ENCODE measurements at places on chromosomes 3 and 15.
A peak's percentile ranks its signal among the peaks of the same experiment; 100 is the strongest.

- no peak for DNase-seq
These were observed 23.0 kb upstream of the CACNA2D3 start for GRCh38 chr3:54099381-54099780.

DNA sequence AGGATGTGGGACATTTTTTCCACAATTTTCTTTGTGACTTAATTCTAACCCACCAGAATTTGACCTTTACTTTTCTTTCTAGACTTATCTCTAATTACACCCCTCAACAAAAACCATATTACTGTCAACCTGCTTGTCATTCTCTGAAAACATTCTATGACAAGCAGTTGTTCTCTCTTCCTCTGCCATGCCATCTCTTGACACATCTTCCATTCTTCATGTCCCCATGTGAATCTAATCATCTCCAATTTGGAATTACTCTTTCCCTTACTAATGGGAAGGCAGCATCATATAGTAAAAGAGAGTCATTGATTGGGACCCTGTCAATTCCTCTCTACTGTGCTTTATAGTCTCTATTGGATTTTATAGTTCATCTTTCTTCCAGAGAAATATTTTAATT, 61.3 kb upstream of the P2RY1 start:
- no peak for DNase-seq

GRCh38 chr15:29889542-29890329, 67.5 kb upstream of the TJP1 start:
- DNase-seq: peak; percentile 22

DNA sequence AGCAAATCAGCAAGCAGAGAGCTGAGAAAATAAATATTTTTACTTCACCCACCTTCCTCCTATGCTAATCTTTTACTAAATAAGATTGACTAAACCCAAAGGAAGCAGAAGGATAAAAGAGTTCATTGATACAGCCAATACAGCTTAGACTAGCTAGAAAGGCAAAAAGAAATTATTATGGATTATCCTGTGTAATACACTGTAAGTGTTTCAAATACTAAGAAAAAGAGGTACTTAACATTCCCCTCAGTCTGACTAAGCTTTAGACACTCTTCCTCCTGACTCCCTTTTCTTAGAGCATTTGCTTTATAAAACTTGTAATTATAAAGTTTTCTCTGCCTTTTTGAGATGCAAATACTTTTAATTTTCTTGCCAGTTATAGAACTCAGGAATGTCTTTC, 848.9 kb upstream of the CADM2 start:
- no peak for DNase-seq

- peak; percentile 77 for DNase-seq
These were observed 93.1 kb downstream of the LRIG1 start for GRCh38 chr3:66407611-66408218.
